ENCODE measurements at places on chromosomes 11 and 22.

DNA sequence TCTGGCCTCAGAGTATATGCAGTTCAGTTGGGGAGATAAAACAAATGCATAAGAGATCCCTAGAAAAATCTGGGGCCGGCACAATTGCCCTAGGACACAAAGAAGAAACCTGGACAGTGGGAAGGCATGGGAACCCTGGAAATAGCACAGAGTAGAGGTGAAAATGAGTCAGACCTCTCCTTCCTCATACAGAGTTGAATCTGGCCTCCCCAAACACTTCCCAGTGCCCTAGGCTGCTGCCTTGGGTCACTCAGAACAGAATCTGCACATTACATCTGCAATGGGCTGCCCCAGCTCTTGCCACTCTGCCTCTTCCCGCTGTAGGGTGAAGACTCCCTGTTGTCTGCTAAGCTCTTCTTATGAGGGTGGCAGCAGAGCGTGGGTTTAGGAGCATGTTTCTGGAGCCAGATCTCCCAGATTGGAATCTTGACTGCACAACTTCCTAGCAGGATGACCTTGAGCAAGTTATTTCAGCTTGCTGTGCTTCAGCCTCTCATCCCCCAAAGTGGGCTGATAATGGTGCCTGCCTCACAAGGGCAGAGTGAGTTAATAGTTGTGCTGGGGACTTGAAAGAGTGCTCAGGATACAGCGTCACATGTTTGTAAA is 47.1 kb upstream of the NECTIN1 start:
- no peak for DNase-seq

GRCh38 chr11:117861151-117862018 is 15.1 kb downstream of the FXYD6 start:
- DNase-seq = no peak

DNA sequence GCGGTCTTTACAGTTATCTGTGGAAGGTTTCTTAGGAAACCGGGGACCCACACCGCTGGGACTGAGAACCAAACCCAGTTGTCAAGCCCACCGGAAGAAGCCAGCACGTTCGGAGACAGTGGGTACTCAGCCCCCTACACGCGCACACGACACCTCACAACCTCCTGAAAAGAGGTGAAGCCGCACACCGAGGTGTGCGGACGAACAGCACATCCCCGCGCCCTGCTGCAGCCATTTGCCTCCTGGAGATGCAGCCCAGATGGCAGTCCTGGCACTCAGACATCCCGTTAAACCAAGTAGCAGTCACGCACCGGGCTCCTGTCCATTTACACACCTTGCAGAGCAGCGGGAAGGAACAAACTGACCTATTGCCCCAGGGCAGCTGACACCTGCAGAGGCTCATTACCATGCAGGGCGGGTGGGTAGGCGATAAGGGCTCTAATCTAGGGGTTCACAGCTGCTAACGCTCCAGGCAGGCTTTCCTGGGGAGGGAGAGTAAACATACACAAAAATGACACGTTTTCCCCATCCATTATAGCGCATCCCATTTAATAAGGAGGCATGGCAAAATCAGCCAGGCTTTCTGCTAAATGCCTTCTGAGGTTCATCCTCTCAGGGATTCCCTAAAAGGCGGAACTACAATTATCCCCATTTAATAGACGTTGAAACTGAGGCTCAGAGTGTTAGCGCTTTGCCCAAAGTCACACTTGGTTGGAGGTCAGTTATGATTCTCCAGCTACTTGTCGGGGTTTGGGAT is 864 bp upstream of the EHBP1L1 start:
- DNase-seq = no peak

- no peak for DNase-seq
These were observed 394.2 kb downstream of the NTM start for GRCh38 chr11:131764649-131765048.

- DNase-seq = no peak
These were observed 35.3 kb downstream of the ZNRF3 start for GRCh38 chr22:28918550-28919271.

DNA sequence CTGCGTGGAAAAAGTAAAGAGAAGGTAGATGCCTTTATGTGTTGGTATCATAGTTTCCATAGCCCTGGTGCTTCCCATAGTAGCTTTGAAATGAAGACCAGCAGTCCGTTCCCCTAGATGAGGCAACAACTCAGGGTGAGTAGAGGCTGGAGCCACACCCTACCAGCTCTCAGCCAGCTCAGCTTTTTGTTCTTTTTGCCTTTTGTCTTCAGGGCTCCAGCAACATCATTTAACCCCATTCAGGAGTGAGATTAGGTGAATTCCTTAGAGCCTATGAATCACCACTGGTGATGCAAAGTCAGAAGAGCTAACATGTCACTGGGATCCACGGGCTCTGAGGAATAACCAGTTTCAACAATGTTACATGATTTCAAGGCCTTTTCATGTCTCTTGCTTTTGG is 14.0 kb upstream of the SESN3 start:
- DNase-seq = no peak

DNA sequence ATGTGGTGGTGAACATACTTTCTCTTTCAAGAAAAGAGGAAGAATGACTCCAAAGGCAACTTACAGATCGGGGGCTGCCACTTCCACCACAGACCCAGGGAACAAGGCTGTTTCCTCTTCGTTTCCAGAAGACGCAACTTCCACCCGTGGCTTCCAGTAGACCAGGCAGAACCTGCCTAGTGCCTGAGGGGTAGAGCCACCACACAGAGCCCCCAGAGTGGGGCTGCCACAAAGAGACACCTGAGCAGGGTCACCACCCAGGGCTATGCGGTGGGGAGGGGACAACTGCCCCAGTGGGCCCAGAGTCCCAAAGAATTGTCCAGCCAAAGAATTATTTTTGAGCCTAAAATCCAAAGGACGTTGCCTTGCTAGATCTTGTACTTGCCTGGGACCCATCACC is 16.7 kb upstream of the PHF21B start:
- no peak for DNase-seq

GRCh38 chr11:118135796-118136165 is 16.8 kb downstream of the SCN4B start:
- no peak for DNase-seq

DNA sequence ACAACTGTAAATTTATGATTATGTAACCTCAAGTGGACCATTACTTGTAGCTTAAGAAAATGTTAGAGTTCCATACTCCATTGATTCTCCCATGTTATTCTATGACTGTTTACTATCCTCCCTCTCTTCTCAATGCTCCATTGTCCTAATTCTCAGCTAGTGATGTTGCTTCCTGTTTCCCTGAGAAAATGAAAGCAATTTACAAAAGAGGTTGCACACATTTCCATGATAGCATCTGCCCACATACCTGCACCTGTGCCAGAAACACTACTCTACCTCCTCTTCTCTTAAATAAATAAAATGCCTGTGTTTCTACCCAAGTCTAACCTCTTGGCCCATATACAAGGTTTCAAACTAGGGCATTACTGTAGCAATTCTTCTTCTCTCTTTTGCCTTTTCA is 1620.9 kb downstream of the FAM181B start:
- no peak for DNase-seq

GRCh38 chr11:87535513-87535912 is 497.8 kb downstream of the TMEM135 start:
- DNase-seq = no peak

GRCh38 chr11:83639995-83640758 is 354.0 kb upstream of the CCDC90B start:
- DNase-seq = no peak

GRCh38 chr11:3230636-3231549 is 1.3 kb downstream of the MRGPRE start:
- no peak for DNase-seq

GRCh38 chr11:76248210-76248609 is 41.9 kb upstream of the WNT11 start:
- DNase-seq = no peak

- no peak for DNase-seq
These were observed 15.0 kb upstream of the SLC39A13 start for GRCh38 chr11:47393163-47394049.

- DNase-seq = no peak
These were observed 12.1 kb downstream of the MACROD1 start for GRCh38 chr11:64153812-64154211.

DNA sequence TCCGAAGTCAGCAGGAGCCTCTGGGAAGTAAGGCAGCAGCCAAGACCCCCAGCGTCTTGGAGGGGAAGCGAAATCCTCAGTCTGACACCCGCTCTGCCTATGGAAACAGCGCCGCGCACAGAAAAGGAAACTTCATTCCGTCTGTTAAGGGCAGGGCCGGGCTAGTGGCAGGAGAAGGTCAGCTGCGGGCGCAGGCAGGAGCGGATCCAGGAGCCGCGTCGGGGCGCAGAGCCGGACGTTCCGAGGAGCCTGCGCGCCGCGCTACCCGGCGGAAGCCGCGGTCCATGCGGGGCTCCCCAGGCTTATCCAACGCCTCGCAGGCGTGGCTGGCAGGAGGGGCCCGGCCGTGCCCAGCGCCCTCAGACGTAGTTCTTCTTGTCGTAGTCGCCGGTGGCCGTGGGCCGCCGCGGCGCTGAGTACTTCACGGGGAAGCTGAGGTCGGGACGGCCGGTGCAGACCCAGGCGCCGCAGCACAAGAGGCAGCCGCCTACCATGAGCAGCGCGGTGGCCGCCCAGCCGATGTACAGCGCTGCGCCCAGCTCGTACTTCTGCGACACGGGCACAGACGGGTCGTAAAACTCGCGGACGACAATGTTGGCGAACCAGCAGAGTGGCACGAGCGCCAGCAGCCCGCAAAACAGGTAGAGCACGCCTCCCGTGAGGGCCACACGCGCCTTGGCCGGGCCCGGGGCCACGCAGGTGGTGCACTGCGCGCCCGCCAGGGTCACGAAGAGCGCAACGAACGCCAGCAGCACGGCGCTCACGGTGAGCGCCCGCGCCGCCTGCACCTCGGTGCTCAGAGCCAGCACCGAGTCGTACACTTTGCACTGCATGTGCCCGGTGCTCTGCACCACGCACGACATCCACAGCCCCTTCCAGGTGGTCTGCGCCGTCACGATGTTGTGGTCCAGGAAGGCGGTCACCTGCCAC is 705 bp downstream of the CLDN5 start:
- DNase-seq = no peak

DNA sequence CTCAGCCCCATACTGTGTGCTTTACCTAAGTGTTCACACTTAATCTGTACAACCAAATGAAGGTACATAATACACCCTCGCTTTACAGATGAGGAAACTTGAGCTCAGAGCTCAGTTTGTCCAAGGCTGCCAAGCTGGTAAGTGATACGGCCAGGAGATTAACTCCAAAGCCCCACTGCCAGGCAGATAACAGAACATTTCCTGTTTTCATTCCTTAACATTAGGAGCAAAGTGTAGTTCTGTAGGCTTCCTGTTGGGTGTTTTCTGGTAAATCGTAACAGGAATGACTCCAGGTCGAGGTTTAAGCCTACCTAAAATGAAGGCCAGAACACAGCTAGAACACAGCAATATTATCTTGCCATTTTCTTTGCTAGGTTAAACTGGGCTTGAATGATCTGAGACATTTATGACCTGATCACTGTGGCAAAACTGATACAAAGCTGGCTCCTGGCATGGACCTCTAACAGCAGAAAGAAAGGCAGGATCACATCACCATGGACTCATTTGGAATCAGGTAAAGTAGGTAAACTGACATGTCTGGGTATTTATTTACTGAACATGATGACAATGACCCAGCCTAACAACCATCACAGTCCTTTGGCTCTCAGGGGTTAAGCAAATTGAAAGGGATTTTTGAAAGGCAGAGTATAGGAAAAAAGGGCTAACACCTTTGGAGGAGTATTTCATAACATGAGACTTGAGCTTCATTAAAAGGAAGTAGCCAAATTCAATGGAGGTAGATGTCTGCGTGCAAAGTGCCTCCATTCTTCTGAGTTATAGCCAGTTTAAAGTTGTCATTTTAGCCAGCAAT is 3.9 kb upstream of the NUP50 start:
- DNase-seq = no peak

- peak; percentile 56 for DNase-seq
These were observed 1.1 kb upstream of the EXT2 start for GRCh38 chr11:44094260-44094868.

GRCh38 chr11:117444256-117444655 is 116.6 kb downstream of the CEP164 start:
- DNase-seq = no peak

- DNase-seq = no peak
These were observed 13.2 kb downstream of the KCNQ1OT1 start for GRCh38 chr11:2686360-2687222.

GRCh38 chr11:60942219-60942618 is 9.8 kb downstream of the SLC15A3 start:
- DNase-seq = no peak

GRCh38 chr11:100823360-100823759 is 136.3 kb downstream of the ARHGAP42 start:
- DNase-seq = no peak

DNA sequence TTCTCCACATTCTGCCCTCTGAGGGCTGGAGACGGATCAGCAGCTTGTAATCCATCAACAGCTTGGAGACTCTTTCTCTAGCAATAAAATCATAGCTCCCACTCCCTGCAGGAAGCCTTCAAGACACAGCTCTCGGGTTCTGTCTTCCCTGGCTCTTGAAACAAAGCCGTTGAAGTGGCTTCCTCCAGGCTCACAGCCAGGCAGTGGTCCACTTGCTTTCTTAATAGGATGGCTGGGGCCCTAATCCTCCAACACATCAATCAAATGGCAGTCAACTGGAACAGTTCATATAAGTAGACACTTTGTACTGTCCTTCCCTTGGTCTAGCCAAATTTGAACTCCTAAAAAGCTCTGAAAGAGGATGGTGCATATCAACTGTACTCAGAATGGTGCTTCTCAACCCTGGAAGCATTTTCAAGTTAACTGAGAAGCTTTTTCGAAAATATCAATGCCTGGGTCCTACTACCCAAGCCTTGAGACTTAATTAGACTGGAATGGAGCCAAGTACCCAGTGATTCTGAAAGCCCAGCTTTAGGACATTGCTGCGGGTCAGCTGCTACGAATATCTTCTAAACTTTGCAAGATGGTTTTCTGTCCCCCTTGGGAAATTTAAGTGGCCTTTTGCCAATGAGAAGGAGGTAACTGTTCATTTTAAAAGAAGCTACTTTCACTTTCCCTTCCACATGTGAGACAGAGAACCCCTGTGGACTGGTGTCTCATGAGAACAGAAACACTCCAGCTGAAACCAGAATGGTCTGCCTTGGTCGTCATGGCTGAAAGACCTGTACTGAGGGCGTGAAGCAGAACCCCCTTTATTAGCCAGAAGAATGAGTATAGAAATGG is 74.7 kb downstream of the SC5D start:
- peak; percentile 4 for DNase-seq

GRCh38 chr11:111829185-111829968 is 42.0 kb downstream of the ALG9 start:
- no peak for DNase-seq

DNA sequence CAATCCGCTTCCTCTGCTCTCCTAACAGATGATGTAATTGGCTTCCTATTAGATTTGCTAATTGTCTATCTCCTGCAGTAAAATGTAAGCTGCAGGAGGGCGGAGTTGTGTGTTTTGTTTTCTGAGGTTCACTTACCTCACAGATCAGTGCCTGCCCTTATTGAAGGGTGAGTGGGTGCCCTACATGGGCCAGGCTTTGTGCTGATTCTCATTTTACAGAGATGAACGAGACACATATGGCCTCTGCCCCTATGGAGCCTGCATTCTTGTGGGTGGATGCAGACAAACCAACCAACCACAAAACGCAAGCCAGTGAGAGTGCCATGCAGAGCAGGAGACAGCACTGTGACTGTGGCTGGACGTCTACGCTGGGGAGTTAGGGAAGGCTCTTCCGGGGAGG is 9.9 kb downstream of the TESMIN start:
- DNase-seq = no peak
